Nephron progenitor cell (in vitro differentiated cells): ENCODE measurements at places on chromosomes 3 and 15.

GRCh38 chr3:179268400-179269051, 17.6 kb upstream of the KCNMB3 start:
- DNase-seq, result no peak

- no peak for DNase-seq
Observed at GRCh38 chr3:157418104-157418503, 18.5 kb upstream of the PTX3 start.

DNA sequence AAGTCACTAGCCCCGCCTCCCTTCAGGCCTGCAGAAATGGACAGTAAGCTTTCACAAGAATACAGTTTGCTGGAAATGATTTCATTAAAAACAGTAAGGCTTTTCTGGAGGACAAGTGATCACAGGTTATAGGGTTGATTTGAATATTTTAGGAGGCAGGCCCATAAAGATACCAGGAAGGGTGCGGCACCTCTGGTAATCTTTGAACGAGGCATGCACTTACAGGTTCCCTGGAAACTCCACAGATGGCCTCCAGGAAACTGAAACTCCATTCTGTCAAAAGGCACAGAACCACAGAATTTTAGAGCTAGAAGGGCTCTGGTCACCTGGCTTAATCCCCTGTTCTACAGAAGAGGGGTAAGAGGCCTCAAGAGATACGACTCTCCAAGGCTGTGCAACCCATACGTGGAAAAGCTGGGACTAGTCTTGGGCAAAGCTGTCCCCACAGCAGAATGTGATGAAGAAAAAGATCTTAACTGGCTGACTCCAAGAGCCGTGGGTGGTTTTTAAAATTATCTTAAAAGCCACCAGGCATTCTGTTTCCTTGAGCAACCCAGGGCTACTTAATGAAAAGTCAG, 1.2 kb downstream of the STARD5 start:
- DNase-seq, result no peak

GRCh38 chr15:92104072-92104471, 250.6 kb downstream of the SLCO3A1 start:
- no peak for DNase-seq

DNA sequence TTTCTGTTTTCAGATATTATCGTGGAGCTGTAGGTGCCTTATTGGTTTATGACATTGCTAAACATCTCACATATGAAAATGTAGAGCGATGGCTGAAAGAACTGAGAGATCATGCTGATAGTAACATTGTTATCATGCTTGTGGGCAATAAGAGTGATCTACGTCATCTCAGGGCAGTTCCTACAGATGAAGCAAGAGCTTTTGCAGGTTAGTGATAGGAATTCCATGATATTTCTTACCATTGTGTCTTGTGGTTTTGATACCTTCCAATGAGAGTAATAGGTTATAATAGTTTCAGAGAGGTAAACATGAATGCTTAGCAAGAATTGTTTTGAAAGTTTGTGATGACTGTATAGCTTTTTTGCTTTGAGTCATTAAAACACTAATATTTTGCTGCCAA, 8.5 kb downstream of the RAB11A start:
- no peak for DNase-seq
